ENCODE measurements at places on chromosomes 4 and X. TPM values are rescaled to one million over a fixed set of nuclear protein-coding genes. Genes with fewer than 3 reads are reported as not detected.

Gene TLR7
- 3.1 TPM for total RNA-seq

- DNase-seq = no peak
Measured at GRCh38 chr4:93433840-93434239, 394.7 kb upstream of the ATOH1 start.

- DNase-seq = no peak
Measured at GRCh38 chr4:86054286-86055032, 305.4 kb downstream of the MAPK10 start.

- DNase-seq = no peak
Measured at GRCh38 chr4:76017056-76017686, 6.1 kb downstream of the CXCL10 start.

DNA sequence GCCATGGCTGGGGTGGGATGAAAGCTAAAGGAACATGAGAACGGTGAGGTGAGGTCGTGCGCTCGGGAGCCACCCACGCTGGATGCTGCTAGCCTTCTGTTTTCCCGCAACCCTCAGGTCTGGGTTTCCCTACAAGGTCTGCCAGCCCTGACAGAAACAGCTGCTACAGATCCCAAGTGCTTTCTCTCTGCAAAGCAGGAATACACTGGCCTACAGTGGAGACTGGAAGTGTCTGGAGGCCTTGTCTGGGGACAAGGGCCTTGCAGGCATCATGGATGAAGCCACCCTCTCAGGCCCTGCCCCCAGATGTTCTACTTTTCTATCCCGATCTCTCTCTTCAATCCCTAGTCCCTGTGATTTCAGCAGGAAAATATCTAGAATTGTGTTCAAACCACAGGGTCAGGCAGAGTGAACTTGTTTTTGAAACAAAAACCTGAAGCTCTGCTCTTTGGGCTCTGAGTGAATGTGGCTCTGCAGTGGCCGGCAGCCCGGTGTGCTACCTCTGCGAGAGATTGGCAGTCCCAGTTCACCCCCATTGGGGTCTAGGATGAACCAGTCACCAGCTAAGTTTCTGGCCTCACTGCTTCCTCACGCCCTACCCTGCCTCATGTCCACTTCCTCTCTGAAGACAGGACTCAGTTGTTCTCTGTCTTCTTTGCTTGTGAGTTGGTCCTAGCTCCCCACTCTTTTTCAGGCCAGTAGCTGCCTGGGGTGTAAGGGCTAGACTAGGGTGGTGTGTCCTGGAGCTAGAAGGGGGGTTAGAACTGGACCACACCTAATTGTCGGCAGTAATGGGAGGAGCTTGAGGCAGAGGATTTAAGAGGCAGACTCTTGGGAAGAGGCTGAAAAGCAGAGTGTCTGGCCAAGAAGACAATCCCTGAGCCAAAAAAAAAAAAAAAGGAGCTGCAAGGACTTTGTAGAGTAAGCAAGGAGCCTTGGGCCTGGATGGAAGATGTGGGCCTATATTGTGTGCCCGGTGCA lies 89.6 kb downstream of the RTL5 start:
- DNase-seq = no peak

DNA sequence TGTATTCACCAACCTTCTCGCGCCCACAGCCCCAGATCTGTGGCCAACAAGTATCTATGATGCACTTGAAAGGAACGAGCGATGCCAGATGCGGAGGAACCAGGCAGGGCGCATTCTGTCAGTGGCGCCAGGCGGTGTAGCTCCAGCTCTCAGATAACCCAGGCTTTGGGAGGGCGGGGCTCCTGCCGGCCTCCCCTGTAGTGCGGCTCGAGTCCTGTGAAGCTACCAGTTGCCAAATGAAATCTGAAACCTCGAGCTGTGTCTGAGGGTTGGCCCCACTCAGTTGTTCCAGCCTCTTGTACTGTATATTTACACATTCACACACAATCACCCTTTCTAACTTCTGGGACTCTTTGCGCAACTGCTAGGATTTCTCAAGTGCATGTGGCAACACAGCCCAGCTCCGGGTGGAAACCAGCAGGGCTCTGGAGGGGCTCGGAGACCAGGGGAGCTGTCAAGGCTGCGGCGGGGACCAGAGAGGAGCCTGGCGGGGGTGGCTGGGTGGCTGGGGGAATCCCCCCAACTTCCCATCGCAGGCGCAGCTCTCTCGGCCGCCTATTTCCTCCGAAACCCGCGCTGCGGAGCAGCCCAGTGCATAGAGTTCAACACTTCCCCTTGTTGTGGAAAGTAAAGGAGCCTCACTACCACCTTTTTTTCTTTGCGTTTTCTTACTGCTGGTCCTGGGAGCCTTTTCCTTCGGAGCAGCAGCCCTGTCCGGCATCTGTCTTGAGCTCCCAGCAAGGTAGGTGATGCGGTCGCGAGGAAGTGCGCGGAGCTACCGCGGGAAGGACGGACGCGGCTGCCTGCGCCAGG lies at the start of gene ARHGAP24:
Gene ARHGAP24 (plus strand): TSS at position 333 of the 813 bp plus-strand sequence.
- DNase-seq = peak; percentile 93

- DNase-seq = no peak
Measured at GRCh38 chr4:126757219-126757618, 875.5 kb upstream of the INTU start.

DNA sequence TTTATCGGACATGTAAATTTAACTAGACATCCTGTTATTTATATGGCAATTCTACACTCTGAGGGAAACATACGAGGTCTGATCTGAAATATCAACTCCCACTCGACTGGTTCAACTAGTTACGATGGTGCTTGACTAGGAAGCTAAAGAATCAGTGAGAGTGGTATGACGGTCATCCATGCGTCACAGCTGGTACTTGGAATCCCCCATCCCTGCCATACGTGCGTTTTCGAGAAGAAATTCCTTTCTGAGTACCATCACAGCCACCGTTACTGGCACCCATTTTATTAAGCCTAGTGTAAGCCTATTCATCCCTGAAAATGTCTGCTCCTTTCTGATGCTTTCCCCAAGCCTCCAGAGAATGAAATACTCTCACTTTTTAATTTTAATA lies 695 bp upstream of the PIGA start:
- peak; percentile 43 for DNase-seq

- DNase-seq = no peak
Measured at GRCh38 chr4:91769912-91770311, 533.9 kb upstream of the GRID2 start.

Measured in left lung (tissue), 14 donors.